Activated CD4-positive, alpha-beta T cell treated with anti-CD3 and anti-CD28 coated beads, Interleukin-2, Interleukin-4, amounts not matched to agents 100 ng/mL and 50 ng/mL, durations not matched to agents 16 hours and 8 hours (primary cell): ENCODE measurements at places on chromosomes 4 and X.

- no peak for DNase-seq
These were observed 37.9 kb upstream of the FSTL5 start for GRCh38 chr4:162201673-162202072.

DNA sequence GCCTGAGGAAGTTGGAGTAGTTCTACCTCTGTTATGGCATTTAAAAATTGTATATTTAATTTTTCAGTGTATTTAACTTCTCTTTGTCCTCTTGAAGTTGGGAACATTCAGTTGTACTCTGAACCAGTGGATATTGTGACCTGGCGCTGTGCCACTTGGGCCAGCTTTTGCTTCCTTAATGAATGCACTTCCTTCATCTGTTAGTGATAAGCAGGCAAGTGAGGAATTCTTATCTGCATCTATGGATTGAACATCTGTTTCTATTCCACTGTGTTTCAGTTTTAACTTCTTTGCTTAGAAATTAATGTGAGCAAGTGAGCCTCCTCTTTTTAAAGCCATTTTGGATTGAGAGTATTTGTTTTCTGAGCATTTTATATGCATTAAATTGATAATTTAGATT, 128.3 kb downstream of the UCHL1 start:
- no peak for DNase-seq

DNA sequence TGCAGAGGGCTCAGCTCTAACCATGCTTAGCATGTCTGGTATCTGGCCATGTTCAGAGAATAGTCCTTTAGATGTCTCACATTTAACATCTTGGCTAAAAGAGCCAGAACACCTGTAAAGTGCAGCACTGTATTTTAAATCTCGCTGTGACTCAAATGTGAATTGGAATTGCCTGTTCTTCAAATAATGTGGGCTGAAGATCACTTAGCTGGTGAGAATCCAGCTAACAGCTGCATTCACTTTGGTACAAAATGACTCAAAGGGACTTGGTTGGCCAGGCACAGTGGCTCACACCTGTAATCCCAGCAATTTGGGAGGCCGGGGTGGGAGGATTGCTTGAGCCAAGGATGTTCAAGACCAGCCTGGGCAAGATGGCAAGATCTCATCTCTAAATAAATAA, 63.5 kb upstream of the PLAC8 start:
- DNase-seq, result no peak

- DNase-seq, result no peak
These were observed 852.4 kb downstream of the CCSER1 start for GRCh38 chr4:90979556-90979955.

- no peak for DNase-seq
These were observed 92.8 kb downstream of the COL25A1 start for GRCh38 chr4:109209647-109210046.

- no peak for DNase-seq
These were observed 9.5 kb upstream of the AMMECR1 start for GRCh38 chrX:110327336-110327735.

- DNase-seq, result no peak
These were observed 95.0 kb upstream of the GIMD1 start for GRCh38 chr4:106463622-106464021.

DNA sequence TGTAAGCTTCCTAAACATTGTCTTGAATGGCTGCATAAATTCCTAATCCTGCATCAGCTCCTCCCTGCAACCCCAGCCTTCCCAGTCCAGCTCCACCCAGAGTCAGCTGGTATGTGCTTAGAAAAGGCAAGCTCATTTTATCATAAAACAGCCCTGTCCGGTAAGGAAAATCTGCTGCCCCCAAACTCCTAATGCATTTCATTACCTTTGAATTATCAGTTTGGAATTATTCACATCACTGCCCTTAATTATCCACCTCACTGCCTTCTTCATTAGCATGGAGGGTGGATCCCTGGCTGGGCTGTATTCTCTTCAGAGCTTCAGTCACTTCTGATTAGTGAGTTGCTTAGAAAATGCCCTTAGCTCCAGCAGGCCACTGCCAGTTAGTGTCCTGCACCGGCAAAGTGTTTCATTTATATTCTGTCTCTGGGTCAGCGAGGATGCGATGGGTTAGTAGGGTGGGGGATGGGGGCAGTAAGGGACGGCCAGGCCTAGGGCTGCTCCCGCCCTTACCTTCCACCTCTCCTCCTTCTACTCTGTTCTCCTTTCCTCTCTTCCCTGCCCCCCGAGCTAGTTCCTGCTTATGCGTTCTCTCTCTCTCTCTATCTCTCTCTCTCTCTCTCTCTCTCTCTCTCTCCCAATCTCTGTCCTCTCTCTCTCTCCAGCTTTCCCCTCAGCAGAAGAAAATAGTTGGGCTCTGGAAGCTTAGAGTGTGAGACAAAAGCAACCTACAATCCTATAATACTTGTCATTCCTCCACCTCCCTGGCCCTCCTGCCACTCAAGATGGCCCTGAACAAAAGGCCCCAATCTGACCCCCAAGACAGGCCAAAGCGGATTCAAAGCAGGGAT, 174.8 kb upstream of the KLF3 start:
- DNase-seq, result no peak

DNA sequence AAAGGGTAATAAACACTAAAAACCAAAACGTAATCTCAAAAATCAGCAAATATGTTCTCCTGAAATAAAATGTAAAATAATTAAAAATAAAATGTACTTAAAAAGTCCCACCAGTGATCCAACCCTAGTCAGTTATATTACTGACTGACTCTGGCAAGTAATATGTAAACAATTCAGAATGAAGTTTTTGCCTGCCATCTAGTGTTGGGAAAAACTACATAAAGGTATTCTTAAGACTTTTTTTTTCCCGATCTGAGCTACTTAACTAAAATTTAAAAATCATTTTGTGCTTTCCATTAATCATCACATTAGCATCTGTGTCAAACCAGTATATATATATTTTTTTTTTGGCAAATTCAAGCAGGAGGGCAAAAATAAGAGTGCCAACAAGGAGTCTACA, 24.0 kb downstream of the RCHY1 start:
- DNase-seq, result no peak

GRCh38 chr4:102564399-102565059, 63.4 kb downstream of the NFKB1 start:
- no peak for DNase-seq

DNA sequence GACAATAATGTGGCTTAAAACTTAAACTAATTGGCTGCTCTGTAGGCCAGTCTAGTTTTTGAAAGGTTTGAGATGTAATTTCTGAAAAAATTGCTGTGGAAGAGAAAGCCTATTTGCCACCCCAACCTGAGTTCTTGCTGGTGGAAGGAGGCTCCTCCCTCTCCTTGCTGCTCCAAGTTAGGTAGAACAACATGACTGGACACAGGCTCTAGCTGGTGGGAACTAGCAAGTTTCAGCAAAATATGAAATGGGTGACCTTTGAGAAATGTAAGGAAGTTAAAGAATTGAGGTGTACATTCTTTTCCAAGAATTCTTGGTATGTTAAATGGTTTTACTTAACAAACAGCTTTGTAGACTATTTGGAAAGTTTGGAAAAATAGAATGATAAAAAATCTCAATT, 8.0 kb downstream of the RPL34 start:
- no peak for DNase-seq

GRCh38 chr4:90293320-90293719, 166.1 kb downstream of the CCSER1 start:
- DNase-seq, result no peak

- DNase-seq, result no peak
These were observed at the start of gene HS3ST1 for GRCh38 chr4:11428231-11428898. Gene HS3ST1, minus strand, starts transcription at chr4:11428894. Its CDS starts 28,889 bp downstream, at chr4:11400005.

GRCh38 chr4:37516057-37516775, 170.0 kb downstream of the RELL1 start:
- no peak for DNase-seq

GRCh38 chr4:36944232-36944631, 300.3 kb upstream of the NWD2 start:
- DNase-seq, result no peak

DNA sequence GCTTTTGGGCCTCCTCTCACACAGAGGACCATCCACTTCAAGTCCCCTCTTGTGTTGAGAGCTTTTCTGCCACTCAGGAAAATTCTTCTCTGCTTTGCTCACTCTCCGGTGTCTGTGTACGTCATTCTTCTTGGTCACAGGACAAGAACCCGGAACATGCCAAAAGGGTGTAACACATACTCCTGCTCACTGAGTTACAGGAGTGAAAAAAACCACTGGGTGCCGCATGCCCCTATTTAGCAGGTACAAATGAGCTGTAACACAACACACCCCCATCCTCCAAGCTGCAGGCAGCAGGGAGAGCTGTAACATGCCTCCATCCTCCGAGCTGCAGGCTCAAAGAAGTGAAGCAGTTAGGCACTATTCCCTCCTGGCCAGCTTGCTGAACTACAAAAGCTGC, 13.0 kb upstream of the CXCL2 start:
- DNase-seq, result no peak

DNA sequence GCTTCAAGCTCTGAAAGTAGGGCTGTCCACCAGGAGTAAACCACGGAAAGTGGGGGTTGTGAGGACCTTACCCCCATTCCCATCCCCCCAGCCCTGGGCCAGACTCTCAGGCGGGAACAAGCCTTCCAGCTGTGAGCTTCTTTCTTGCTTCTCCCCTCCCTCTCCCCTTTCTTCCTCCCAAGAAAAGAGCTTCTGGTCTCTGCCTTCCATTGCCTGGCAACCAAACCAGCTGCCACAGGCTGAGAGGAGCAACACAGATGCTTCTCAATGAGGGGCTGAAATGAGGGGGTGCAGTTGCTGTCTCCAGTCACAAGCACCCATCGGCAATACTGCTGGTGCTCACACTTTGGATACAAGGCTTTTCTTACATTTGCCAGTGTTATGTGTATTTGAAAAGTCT, 72.5 kb downstream of the SLC16A2 start:
- DNase-seq, result no peak

DNA sequence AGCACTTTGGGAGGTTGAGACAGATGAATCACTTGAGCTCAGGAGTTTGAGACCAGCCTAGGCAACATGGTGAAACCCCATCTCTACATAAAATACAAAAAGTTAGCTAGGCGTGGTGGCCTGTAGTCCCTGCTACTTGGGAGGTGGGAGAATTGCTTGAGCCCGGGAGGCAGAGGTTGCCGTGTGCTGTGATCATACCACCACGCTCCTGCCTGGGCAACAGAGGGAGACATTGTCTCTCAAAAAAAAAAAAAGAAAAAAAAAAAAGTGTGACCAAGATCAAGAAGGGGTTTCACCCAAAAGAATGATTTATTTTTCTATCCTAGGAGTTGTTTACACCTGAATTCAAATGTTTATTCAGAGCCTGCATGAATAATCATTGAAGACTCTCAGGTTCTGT, 572.4 kb upstream of the GALNT7 start:
- no peak for DNase-seq

DNA sequence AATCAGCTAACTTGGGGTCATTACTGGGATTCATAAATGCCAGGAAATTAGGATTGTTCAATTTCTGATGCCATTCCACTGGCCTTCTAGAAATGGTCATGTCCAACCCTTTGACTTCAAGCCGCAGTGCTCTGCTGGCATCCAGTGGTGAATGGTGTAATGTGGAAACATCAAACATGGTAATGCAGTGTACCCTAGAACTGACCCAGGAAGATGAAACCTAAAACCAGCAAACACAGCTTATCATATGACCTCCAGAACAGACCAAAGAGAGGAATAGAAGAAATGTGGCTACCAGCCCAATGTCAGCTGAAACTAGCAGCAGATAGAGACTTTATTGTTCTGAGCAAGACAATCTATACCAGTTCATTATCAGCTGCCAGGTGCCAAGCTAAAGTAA, 13.8 kb downstream of the CXCL13 start:
- no peak for DNase-seq

- DNase-seq, result no peak
These were observed 10.5 kb downstream of the NELFA start for GRCh38 chr4:1998296-1998695.
